ENCODE measurements at places on chromosomes 11 and 22.

- DNase-seq: no peak
These were observed 1457.0 kb downstream of the BRD1 start for GRCh38 chr22:48370508-48371325.

GRCh38 chr11:62406034-62406433 lies 12.8 kb upstream of the SCGB1A1 start:
- DNase-seq: no peak

DNA sequence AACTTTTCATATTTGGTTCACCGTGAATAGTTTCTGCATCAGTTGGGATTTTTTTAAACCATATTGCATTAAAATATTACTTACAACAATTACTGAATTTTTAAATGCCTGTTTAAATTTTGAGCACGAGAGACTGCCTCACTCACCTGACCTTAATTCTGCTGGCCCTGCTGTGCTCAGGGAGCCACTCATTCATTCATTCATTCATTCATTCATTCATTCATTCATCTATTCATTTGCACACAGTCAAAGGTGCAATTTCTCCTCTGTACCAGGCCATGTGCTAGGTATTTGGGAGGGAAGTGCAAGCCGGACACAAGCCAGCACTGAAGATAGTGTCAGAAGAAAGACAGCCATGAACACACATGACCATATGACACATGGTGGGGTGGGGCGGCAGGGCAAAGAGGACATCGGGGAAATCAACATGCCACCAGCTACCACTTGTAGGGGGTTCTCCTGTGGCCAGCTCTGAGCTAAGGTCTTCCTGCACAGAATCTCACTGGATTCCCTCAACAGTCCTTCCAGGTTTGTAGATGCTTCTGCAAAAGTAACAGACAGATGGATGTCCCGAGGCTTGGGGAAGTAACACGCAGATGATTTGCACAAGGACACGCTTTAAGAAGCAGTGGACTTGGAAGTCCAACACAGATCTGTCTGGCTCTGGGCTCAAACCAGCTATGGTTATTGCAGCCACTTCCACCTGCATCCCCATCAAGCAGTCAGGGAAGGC lies 568 bp upstream of the CSF2RB start:
- DNase-seq: no peak

DNA sequence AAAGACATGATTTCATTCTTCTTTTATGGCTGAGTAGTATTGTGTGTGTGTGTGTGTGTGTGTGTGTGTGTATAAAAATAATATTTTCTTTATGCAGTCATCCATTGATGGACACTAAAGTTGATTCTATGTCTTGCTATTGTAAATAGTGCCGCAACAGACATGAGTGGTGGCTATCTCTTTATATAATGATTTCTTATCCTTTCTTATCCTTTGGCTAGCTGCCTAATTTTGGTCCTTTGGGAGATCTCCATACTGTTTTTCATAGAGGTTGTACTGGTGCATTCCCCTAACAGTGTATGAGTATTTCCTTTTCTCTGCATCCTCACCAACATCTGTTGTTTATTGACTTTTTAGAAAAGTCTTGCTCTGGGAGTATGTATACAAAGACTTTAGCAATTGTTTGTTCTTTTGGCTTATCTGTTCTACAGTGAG lies 107.0 kb downstream of the STIM1 start:
- no peak for DNase-seq
